Activated T-helper 1 cell treated with anti-CD3 and anti-CD28 coated beads, Interleukin-2, amount 50 U/mL, for 16 hours (primary cell): ENCODE measurements at places on chromosomes 2 and 18.

- no peak for DNase-seq
Observed at GRCh38 chr2:138493334-138493733, 8.2 kb upstream of the SPOPL start.

GRCh38 chr2:174633623-174633930 lies 36.0 kb upstream of the WIPF1 start:
- no peak for DNase-seq

DNA sequence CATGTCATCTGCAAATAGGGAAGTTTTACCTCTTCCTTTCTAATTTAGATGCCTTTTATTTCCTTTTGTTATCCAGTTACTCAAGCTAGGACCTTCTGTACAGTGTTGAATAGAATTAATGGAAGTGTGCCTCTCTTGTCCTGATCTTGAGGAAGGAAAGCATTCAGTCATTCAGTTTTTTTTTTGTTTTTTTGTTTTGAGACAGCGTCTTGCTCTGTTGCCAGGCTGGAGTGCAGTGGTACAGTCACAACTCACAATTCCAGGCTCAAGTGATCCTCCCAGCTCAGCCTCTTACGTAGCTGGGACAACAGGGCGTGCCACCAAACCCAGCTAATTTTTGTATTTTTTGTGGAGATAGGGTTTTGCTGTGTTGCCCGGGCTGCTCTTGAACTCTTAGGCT lies 203.9 kb upstream of the ALPP start:
- DNase-seq: no peak

- DNase-seq: no peak
Observed at GRCh38 chr2:221120643-221121042, 451.5 kb downstream of the EPHA4 start.

- no peak for DNase-seq
Observed at GRCh38 chr2:46737577-46737976, 178.0 kb downstream of the MCFD2 start.

DNA sequence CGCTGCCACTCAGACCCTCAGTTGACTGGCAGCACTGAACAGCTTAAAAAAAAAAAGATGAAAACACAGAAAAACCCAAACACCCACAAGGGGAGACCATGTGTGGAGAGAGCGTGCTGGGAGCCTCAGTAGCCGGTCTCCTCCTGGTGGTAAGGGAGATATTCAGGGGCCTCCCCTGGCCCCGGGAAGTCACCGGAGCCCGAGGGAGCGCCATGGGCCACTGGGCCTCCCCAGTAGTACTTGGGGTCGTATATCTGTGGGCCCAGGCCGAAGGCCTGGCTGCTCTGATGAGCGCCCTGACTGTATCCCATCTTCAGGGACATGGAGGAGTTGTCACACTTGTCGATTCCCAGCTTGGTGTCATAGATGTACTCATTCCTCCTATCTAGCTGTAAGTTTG lies 145.7 kb upstream of the TEKT4 start:
- no peak for DNase-seq

GRCh38 chr18:33470216-33470615 lies 29.7 kb upstream of the CCDC178 start:
- DNase-seq: no peak

- no peak for DNase-seq
Observed at GRCh38 chr2:215615803-215616174, 179.9 kb upstream of the FN1 start.

DNA sequence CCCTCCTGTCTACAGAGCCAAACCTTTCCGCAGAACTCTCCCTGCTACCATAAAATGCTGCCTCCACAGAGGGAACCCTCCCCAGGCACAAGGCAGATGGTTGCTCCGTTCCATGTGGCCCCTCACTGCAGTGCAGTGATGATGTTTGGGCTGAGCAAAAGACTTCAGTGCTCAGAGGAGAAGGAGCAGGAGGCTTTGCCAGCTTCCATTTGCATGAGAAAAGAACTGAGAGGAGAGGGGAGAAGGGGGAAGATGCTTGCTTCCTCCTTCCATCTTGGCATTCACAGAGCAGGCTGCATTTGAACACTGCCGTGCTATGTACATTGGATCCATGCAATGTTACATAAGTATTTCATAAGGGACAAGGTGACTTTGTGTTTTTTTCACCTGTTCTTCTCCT lies 46.6 kb upstream of the TMEM200C start:
- DNase-seq: no peak

DNA sequence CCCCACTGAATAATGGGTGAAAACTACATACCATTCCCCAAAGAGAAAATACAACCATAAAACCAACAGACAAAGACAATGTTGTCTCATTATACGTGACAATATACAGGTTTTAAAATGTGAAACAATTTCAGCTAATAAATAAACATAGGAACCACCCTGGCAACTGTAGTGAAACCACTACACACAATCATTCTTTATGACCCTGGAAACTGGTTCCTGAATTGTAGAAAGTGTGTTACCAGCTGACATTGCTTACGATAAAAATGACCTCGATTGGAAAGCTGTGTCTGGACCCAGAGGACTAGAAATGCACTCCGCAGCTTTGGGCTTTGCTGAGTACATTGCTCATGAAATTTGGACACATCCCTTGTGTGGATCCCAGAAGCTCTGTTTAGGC lies 73.9 kb upstream of the LPIN2 start:
- no peak for DNase-seq

DNA sequence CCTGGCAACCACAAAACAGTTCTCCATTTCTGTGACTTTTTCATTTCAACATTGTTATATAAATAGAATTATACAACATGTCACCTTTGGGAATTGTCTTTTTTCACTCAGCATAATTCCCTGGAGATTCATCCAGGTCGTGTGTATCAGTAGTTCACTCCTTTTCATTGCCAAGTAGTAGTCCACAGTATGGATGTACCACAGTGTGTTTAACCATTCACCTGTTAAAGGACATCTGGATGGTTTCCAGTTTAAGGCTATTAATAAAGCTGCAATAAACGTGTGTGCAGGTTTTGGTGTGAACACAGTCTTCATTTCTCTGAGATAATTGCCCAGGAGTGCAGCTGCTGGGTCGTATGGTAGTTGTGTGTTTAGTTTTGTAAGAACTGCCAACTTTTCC lies 35.7 kb downstream of the COPS7B start:
- no peak for DNase-seq

- no peak for DNase-seq
Observed at GRCh38 chr18:28972333-28972907, 795.5 kb upstream of the CDH2 start.

- DNase-seq: no peak
Observed at GRCh38 chr2:114717049-114717448, 274.6 kb downstream of the DPP10 start.

DNA sequence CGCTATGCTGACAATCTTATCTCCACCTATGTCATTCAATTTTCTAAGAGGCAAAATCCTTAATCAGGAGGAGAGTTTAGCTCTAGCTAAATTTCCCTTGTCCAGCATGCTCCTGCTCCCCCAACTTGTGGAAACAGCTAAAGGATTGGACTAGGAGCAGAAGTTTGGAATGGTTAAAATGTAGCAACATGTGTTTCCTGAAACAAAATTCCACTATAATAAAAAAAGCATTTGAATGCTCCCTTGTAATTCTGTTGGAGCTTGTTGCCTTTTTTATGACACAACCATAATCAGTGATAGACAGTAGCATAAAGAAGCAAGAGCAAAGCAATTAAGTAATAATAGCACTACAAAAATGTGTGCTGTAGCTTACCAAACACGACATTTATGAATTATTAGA lies 6.9 kb downstream of the ACTR3 start:
- no peak for DNase-seq

- no peak for DNase-seq
Observed at GRCh38 chr18:79560042-79560860, 119.4 kb upstream of the CTDP1 start.

DNA sequence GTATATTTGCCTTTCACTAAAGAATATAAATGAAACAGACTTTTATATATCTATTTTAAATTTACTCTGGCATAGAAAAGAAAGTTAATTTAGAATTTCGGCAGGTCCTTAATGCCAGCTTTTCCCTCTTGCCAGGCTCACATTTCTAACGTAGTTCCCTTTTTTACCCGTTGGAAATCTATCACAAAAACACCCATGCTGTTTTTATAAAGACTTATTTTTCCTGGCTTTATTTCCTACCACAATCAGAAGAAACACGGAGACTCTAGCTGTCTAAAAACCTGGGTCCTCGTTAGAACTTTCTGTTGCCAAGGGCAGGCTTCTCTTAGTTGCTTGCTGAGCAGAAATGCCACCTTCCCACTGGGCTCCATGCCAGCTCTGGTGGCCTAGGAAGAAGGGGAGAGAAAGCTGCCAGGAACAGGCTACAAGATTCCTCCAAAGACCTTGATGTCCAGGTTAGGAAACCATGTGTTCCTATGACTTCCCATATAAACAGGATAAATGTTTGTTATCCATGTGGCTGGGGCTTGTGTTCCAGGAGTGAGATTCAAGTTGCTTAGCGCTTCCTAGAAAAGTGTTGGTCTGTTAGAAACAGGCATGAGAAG lies 17.8 kb upstream of the TMEM18 start:
- DNase-seq: no peak

DNA sequence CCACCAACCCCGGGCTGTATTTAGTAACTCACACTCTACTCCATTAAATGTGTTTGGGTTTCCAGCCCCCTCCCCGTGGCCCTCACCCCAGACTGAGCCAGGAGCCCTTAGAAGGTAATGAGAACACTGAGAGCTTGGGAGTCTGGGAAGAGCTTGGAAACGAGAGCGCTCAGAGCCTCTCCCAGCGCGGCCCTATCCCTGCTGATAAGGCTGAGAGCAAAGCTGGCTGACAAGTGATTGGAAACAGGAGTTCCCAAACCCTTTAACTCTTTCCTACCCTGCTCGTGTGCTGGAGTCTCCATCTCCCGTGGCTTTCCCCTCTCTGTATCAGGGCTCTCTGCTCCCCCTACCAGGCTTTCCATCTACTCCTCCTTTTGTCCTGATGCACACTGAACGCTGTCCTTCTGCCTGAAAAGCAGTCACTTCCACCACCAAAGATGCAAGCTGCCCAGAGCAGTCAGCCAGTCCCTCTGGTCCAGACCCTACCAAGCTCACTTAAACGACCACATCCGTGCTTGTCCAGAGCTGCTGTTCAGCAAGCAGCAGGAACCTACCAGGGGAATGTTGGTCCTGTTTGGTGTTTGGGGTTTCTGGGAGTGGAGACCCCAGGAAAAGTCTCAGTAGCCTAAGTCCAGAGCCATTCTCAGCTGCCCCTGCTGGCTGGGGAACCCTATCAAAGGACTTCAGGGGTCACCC lies 100.0 kb upstream of the PKDCC start:
- no peak for DNase-seq

DNA sequence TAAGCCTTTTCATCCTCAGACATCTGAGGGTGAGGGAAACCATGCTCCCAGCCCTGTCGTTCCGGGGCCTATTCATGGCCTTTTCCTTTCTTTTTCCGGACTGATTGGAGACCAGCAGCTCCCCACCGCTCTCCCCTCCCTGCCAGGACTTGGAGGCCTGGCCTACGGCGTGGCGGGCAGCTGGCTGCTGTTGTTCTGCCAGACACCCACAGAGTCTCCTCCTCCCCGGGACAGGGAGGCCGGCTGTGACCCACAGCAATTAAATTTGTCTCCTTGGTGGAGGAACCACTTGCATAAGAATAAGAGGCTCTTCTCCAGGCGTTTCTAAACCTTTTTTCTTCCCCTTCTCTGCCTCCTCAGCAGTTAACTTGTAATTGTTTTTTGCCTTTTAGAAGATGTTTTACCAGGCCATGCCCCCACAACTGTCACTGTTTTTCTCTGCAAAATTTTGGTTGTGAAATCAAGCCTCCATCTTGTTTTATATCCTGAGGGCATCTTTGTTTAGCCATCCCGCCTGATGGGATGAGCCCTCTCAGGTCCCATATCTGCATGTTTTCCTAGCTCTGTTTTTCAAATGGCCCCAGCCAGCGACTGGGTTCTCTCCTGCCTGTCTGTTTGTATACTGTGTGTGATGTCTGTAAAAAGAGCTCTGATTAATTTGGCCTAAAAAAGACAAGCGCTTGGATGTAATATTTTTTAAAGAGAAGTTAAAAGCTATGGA lies 1060.0 kb upstream of the DDX18 start:
- DNase-seq: no peak

GRCh38 chr2:119721043-119721442 lies 38.7 kb upstream of the PTPN4 start:
- DNase-seq: no peak

DNA sequence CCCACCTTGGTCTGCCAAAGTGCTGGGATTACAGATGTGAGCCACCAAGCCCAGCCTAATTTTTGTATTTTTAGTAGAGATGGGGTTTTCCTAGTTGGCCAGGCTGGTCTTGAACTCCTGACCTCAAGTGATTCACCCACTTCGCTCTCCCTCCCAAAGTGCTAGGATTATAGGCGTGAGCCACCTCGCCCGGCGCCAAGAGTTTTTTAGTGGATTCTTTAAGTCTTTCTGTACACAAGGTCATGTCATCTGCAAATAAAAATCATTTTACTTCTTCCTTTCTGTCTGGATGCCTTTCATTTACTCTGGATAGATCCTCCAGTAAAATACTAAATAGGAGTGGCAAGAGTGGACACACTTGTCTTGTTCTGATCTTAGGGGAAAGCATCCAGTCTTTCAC lies 61.7 kb downstream of the KCMF1 start:
- DNase-seq: no peak

- DNase-seq: no peak
Observed at GRCh38 chr2:65031341-65032018, 24.7 kb upstream of the CEP68 start.

- DNase-seq: no peak
Observed at GRCh38 chr2:29213888-29214291, 98.7 kb downstream of the CLIP4 start.

DNA sequence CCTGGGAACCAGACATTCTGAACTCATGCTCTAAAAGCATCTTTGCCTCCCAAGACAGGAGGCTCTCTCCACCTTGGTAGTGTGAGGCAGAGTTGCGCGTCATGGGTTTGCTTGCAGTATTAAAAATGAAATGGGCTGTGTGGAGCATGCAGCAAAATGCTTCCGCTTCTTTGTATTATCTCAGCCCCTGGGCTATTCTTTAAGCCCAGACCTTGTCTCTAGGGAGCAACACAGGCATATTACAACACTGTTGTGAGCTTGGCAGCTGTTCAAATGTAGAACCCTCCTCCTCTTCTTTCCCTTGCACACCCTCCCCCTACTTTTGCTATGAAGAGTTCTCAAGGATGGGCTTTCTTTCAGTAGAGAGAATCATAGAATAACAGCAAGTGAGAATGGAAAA lies 185.1 kb upstream of the LHCGR start:
- DNase-seq: no peak

DNA sequence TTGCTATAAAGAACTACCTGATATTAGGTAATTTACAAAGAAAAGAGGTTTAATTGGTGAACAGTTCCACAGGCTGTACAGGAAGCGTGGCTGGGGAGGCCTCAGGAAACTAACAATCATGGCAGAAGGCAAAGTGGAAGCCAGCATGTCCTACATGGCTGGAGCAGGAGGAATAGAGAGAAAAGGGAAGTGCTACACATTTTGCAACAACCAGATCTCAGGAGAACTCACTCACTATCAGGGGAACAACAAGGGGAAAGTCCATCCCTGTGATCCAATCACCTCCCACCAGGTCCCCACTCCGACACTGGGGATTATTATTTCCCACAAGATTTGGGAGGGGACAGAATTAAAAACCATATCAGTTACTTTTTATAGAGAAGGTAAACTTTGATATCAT lies 273.5 kb upstream of the MMADHC start:
- DNase-seq: no peak

- no peak for DNase-seq
Observed at GRCh38 chr2:134985061-134985460, 62.2 kb downstream of the MAP3K19 start.
